Sigmoid colon (tissue), 7 donors: ENCODE measurements at places on chromosomes 2 and 18. TPM values are rescaled to one million over a fixed set of nuclear protein-coding genes. Genes with fewer than 3 reads are reported as not detected.

DNA sequence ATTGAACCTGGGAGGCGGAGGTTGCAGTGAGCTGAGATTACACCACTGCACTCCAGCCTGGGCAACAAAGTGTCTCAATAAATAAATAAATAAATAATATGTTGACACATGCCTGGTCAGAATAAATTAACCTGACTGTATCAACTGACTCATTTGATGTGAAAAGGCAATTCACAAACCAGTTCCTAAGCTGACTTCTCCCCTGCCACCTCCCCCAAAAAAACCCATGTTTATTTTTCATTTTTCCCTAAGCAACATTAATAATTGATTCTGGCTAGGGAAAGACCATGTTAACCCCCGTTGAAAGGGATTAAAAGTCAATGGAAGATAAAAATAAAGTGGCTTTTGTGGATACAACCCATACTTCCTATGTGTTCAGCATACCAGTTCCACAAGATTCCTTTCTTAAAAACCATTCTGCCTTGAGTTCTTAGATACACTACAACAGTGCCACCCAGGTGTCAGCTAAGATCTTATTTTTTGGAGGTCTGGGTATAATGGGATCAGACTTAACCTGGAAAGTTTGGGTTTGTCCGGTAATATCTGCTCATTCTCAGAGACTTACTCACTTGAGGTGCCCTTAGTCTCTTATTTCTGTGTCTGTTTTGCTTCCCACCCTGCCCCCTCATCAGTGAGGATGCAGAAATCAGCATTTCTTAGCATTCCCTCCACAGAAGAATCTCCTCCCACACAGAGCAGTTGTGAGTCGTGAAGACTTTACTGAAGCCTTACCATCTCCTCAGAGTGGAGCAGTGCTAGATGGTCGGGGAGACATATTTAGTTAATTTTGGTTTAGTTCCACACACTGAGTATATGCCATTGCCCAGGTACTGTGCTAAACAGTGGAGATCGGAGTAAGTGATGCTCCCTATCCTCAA, 10.1 kb upstream of the MCFD2 start:
- no peaks in the 10 kb centered on the region for H3K4me1 ChIP-seq
- H3K27ac ChIP-seq: no peak overlapping the region
- no peaks in the 10 kb centered on the region for H3K36me3 ChIP-seq

- no peaks in the 10 kb centered on the region for H3K27me3 ChIP-seq
- H3K27ac ChIP-seq: no peak overlapping the region
- H3K4me3 ChIP-seq: no peak overlapping the region
- no peak for DNase-seq
- H3K4me1 ChIP-seq: peaks cover 6% of the 10 kb centered on the region
- H3K36me3 ChIP-seq: no peaks in the 10 kb centered on the region
Measured at GRCh38 chr2:199975273-199975895, 20.0 kb downstream of the MAIP1 start.

DNA sequence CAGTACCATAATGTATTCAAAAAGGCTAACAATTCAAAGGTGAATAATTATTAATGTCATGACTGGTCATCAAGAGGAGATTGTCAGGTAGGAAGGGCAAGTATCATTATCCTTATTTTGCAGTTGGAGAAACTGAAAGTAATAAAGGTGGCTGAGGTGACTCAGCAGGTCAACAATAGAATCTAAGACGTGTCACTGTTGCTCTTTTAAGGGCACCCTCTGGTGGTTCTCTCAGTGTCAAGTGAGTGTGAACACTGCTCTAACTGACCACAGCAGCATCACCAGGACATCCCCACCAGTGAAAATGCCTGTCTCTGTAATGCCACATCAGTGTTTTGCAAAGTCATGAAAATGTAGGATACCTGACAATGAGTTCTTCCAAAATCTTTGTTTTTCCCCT, 69.7 kb downstream of the DCC start:
- DNase-seq: no peak
- H3K4me3 ChIP-seq: no peak overlapping the region
- H3K27ac ChIP-seq: no peak overlapping the region
- H3K4me1 ChIP-seq: no peaks in the 10 kb centered on the region
- H3K36me3 ChIP-seq: no peaks in the 10 kb centered on the region
- no peaks in the 10 kb centered on the region for H3K27me3 ChIP-seq

GRCh38 chr2:239348563-239349452, 52.0 kb downstream of the HDAC4 start:
- H3K4me1 ChIP-seq: peaks cover 56% of the 10 kb centered on the region
- H3K4me3 ChIP-seq: peak overlapping the region; percentile 34
- H3K27ac ChIP-seq: peak overlapping the region; percentile 81
- peak; percentile 95 for DNase-seq

DNA sequence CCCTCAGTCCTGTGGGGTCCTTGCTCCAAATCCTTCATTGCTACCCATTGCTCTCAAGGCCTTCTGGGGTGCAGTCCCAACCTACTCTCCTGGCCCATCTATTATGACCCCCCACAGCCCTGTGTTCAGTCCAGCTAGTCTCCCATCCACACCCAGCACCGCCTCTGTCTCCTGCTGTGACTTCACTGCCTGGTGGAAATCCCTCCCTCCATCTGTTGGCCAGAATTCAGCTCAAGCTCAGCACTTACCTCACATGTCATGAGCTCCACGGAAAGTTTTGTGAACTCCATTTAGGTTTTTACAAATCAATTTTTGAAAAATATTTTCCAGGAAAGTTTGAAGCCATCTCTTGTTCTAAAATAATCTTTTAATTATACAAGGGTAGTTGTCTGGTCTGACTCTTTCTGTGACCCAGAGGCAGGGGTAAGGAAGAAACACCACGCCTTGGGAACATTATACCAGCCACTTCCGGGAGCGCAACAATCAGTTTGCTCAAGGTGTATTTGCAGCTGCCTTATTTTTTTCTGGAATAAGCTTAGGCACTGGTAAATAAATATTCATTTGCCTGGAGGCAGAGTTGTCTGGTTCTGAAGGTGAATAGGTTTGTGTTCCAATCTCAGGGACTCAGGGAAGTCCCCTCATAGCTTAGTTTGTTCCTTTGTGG, 110.8 kb downstream of the VIT start:
- no peak overlapping the region for H3K27ac ChIP-seq
- H3K36me3 ChIP-seq: no peaks in the 10 kb centered on the region
- no peaks in the 10 kb centered on the region for H3K27me3 ChIP-seq
- no peaks in the 10 kb centered on the region for H3K4me1 ChIP-seq
- H3K4me3 ChIP-seq: no peak overlapping the region

DNA sequence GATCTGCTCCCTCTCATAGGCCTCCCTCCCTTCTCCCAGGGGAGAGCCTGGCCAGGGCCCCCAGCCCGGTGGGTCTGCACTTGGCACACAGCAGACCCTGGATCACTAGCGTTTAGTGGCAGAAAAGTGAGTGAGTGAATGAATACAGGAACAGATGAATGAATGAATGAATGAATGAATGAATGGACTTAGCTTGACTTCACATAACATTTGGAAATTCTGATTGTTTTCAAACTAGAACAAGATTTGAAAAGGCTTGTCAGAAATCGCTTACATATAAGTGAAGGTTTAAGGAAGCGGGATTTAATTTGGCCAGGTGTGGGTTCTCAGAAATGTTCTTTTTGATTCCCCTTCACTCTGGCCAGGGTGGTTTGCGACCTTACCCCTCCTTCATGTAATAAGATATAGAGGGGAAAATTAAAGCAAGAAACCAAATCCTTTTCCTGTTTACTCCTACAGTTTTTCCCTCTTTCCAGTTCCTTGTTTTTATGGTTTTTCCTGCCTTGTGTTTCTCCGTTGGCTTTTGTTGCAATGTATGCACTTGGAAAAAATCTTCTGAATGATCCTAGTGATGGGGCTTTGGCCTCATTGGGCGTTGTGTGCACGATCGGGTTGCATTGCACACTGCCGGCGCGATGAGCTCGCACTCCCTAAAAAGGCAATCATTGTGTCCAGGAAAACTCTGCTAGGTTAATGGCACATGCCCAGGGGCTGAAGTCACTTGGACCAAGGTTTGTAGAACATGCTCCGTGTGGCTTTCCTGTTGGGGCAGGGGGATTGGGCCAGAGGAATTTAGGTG, 16.4 kb downstream of the LRRFIP1 start:
- no peak overlapping the region for H3K27ac ChIP-seq
- peaks cover 12% of the 10 kb centered on the region for H3K36me3 ChIP-seq
- H3K4me3 ChIP-seq: no peak overlapping the region
- H3K4me1 ChIP-seq: no peaks in the 10 kb centered on the region
- DNase-seq: no peak

DNA sequence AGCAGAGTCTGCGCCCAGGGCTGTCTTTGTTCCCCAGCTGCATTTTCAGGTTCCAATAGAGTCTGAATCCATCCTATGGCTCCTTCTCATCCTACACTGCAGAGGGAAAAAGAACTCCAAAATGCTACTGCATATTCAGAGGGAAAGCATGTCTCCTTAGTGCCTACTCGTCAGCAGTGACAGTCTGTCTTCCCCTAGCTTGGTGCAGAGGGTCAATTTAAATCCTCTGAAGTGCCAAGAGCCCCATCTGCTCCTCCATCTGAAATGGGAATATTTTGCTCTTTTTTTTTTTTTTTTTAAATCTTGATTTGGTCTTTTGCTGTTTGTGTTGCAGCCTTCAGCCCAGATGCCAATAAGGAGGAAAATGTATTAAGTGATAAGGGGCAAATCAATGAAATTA, 199.3 kb downstream of the RNF144A start:
- no peak for DNase-seq
- H3K4me1 ChIP-seq: peaks cover 5% of the 10 kb centered on the region
- H3K27ac ChIP-seq: no peak overlapping the region
- H3K27me3 ChIP-seq: no peaks in the 10 kb centered on the region
- H3K4me3 ChIP-seq: no peak overlapping the region

TMEM37 gene
- 6.1 TPM for total RNA-seq

SPATA3 gene
- total RNA-seq: not detected
